ENCODE measurements at places on chromosomes 6 and 20.

DNA sequence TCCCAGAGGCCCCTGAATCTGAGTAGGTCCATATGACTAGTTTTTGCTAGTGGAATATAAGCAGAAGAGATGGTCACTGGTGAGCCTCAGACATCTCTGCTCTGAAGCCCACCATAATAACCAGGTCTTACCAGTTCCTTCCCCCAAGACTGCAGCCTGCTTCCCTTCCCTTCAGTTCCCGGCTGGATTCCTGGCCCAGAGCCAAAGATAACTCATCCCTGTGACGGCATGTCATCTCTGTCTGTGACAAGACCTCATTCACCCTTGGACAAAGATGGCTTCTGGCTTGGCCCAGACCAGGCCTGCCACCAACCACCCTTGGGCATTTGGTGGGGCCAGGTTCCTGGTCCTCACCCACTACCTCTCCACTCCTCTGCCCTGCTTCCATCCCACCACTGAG, 145.5 kb upstream of the TOP1 start:
- DNase-seq: no peak

GRCh38 chr6:31405996-31406395, 2.6 kb downstream of the MICA start:
- DNase-seq: no peak

DNA sequence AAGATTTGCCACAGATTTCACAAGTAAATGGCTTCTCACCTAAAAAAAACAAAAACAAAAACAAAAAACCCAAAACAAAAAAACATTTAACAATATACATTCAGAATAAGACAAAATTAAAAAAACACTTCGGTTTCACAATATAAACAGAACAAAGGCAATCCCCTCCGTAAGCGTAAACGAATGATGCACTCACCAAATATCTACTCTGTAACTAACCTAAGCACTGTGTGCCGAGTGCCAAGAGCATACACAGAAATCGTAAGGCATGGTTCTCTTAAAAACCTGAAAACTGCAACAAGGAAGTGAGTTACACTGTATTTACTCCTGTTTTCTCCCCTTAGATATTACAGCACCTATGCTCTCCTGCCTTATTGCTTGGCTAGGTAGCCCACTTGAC, 12.1 kb upstream of the MICAL1 start:
- DNase-seq: no peak

DNA sequence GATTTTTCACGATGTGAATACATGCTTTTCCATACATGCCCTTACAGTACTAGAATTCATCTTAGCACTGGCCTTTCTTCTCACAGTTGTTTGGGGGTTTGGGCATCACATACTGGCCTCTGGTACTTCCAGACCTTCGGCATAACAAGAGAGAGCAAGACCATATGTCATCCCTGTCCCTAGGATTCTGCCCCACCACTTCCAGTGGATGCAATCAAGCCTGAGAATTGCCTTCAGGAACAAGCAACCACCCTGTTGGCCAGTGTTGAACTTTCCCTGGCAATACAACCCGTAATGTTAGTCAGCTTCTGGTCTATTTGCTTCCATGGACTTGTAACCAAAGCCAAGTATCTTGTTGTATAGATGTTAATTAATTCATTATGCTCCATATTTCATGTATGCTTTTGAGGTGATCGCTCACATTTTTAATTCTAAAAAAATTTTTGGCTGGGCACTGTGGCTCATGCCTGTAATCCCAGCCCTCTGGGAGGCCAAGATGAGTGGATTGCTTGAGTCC, 15.4 kb upstream of the SLPI start:
- DNase-seq: no peak

GRCh38 chr6:143581835-143582480, 70.4 kb upstream of the FUCA2 start:
- DNase-seq: no peak

- no peak for DNase-seq
Observed at GRCh38 chr6:169648092-169648491, 53.7 kb downstream of the WDR27 start.

DNA sequence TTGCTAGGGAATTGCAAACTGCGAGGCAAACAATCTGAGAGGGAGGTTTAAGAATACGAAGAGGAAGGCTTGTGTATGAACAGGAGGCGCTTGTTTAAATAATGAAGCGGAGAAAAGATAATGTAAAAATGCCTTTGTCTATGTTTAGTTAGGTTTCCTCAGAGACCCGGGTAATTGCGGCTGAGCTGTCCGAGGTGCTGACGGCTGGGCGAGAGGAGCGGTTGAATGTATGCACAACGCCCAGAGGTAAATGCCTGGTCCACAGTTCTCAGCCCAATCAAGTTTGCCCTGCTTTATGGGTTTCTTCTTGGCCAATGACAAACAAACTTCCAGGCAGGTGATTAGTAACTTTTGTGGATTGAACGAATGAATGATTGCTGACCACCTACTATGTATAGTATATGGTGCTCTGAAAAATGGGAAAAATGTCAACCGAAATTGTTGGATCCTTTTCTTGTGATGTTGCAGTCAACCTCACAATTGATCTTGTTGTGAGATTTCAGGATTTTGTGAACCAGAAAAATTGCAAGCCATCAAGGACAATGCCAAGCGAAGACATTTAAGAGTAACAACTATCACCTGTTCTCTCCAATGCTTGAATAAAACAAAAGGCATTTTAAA, 38.3 kb upstream of the SLC32A1 start:
- DNase-seq: no peak

DNA sequence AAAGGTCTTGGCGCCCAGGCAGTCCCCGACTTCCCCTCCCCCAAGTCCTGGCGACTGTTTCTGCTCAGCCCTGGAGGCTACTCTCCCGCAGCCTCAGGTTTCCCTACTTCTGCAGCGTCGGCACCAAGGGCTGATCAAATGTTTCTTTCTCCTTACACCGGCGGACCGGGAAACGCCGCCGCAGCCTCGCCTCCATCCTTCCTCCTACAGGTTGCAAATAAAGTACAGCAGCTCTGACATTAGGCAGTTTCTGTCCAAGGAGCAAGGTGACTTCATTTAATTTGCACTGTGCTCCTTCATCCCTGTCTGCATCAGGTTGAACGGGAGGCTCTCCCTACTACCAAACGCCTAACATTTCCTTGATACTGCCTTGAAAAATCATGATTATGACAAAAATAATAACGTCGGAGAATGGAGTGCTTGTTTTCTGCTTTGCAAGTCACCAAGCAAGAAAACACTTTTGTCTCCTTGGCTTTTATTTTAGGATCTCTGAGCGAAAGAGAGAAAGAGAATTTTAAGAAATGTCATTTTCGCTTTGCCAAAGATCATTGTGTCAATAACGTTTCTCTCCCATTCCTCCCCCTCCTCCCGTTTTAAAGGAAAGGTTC, 1.0 kb downstream of the CLIC5 start:
- no peak for DNase-seq

DNA sequence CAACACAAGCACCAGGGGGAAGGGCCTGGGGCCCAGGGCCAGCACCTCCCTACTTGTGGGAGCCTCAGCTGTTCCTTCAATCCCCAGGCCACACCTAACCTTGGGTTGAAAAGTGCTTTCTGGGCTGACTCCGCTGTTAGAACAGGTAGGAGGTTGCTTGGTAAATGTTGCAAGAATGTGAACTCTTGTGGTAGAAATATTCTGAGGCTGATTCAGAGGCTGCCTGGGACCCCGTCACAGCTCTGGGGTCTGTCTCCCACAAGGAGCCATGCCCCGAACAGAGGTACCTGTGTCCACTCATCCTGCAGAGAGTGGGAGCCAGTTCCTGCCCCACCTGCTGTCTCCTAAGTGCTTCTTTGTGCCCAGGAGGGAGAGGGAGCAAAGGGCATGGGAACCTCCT, 14.4 kb upstream of the MAS1L start:
- DNase-seq: no peak

GRCh38 chr20:18988701-18989100, 175.1 kb downstream of the SCP2D1 start:
- DNase-seq: no peak

DNA sequence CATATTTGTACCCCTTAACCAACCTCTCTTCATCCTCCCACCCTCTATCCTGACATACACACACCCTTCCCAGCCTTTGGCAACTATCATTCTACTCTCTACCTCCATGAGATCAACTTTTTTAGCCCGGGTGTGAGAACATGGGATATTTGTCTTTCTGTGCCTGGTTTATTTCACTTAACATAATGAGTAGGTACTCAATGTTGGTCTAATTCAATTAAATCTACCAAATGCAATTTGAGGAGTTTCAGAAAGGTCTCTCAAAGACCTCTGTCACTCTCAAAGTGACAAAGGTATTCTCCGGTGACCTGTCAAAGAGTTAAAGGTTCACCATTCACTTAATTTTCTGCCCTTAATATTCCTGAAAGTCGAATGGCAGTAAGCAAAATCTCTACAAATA, 87.7 kb downstream of the ME1 start:
- DNase-seq: no peak

DNA sequence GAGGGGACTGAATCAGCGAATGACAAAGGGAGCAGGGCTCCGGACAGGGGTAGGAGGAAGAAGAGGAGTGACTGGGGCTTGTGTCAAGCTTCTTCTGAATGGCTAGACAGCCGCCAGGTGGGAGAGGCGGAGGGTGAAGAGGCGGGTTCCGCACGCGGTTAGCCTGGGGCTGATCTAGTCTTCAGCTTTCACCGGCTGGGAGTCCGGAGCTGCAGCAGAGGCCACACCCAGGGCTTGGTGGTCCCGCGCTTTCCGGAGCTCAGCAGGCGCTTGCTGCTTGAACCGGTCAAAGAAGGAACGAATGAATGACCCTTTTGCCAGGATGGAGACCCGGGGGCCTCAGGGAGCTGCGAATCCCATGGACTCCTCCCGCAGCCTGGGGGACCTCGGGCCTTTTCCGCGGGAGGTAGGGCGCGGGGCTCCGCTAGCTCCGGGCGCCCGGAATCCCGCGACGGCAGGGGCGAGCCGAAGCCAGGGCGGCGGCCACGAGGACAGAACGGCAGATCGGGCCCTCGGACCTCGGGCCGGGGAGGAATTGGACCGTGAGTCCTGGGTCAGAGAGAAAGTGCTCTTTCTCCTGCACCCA, at the start of gene C6orf141:
C6orf141 (plus strand) TSS at position 177 of the 586 bp plus-strand sequence; CDS start at position 302, 125 bp downstream.
- DNase-seq: no peak

- DNase-seq: no peak
Observed at GRCh38 chr20:63657260-63657936, 714 bp upstream of the RTEL1 start.

DNA sequence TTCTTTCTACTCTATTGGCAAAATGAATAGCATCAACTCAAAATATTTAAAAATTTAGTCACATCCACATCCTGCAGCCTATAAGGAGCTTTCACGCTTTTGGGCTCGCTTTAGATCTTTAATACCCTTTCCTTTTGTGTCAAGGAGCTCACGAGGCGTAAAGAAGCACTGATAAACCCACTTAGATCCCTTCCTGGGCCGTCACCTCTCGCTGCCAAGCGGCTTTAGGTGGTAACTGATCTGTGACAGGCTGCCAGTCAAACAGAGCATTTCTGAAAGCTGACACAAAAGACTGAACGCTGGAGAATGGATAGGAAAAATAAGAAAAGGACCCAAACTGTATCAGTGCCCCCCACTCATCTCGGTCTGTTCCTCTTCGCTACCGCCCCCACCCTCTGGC, 385.7 kb upstream of the MMS22L start:
- DNase-seq: no peak

- DNase-seq: no peak
Observed at GRCh38 chr6:87824958-87825491, 123.0 kb upstream of the AKIRIN2 start.

DNA sequence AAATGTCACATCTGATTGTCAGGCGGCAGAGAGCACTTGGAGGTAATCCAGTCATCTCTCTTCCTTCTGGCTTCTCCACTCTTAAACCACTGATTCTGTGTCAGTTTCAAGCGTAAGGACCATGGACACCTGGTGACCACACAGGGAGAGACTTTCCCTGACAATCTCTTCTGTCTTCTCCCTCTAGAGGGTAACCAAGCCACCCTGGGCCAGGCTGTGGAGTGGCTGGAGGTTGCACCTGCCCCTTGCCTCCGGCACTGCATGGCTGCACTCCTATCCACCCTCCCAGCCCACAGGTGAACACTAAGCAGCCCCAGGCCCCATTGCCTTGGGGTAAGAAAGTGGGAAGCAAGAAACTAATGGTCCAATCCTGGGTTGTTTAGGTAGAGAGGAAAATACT, 78.7 kb downstream of the BFSP1 start:
- DNase-seq: no peak

GRCh38 chr20:55283889-55284288, 721.4 kb downstream of the CBLN4 start:
- DNase-seq: no peak
